Osteocyte (in vitro differentiated cells): ENCODE measurements at places on chromosomes 6 and 20. TPM values are rescaled to one million over a fixed set of nuclear protein-coding genes. Genes with fewer than 3 reads are reported as not detected.

GRCh38 chr20:63641792-63642523, 11.3 kb downstream of the STMN3 start:
- peak overlapping the region; percentile 66 for H3K4me3 ChIP-seq
- H3K27me3 ChIP-seq: no peaks in the 10 kb centered on the region
- peaks cover 6% of the 10 kb centered on the region for H3K4me1 ChIP-seq
- H3K27ac ChIP-seq: no peak overlapping the region
- no peaks in the 10 kb centered on the region for H3K36me3 ChIP-seq

DNA sequence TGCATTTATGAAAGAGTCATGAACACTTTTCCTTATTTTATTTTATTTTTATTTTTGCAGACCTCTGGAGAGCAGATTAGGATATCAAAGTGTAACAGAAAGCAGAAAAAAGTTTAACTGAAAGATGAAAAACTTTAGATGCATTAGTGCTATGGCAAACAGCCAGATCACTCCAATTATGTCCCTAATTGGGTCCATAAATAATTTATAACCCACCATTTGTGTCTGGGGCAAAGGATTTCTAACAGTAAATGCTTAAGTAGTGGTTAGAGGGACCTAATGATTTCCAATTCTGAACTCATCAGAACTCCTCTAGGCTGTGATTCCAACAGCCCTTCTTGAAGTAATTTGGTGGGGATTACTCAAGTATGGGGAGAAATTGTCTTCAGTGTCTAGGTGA, 93.7 kb upstream of the PROKR2 start:
- DNase-seq: no peak
- no peaks in the 10 kb centered on the region for H3K27me3 ChIP-seq
- no peak overlapping the region for H3K4me3 ChIP-seq
- no peak overlapping the region for H3K27ac ChIP-seq
- no peaks in the 10 kb centered on the region for H3K36me3 ChIP-seq

GRCh38 chr20:1943275-1944002, 48.2 kb downstream of the SIRPA start:
- no peak overlapping the region for H3K27ac ChIP-seq
- H3K36me3 ChIP-seq: no peaks in the 10 kb centered on the region
- DNase-seq: no peak
- no peak overlapping the region for H3K4me3 ChIP-seq
- H3K27me3 ChIP-seq: peaks cover 42% of the 10 kb centered on the region
- H3K4me1 ChIP-seq: peaks cover 7% of the 10 kb centered on the region

The NEURL2 gene
- total RNA-seq: 7.3 and 7.4 TPM in 2 replicates

The SLC22A1 gene
- 1.0 and 1.5 TPM in 2 replicates for total RNA-seq

GRCh38 chr20:50259705-50260478, 69.3 kb downstream of the CEBPB start:
- H3K4me3 ChIP-seq: no peak overlapping the region
- H3K27me3 ChIP-seq: no peaks in the 10 kb centered on the region
- H3K27ac ChIP-seq: no peak overlapping the region
- no peaks in the 10 kb centered on the region for H3K36me3 ChIP-seq
- peaks cover 17% of the 10 kb centered on the region for H3K4me1 ChIP-seq
- DNase-seq: no peak

DNA sequence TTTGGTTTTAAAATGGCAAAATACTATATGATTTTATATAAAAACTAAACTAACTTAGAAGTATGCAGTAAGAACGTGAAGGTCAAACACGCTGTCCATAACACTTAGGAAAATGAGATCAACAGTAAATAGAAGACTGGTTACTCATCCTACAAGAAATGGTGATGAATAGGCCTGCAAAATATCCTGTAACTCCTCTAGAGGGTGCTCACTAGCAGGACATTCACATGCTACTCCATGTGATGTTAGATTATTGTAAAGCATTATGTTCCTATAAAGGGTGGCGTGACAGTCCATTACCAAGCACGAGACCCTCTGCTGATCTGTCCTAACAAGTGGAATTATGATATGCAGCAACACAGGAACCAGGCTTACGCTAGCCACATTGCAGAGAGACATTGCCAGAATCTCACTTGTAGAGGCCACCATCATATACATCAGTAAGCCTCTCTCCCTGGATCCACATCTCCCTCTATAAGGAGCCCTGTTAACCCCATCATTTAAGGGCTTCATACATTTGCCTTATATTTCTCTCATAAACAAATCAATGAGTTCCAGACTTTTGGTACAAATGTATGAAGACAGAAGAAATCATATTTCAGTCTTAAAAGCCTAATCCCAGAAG, 18.0 kb upstream of the DEFB129 start:
- H3K27me3 ChIP-seq: peaks cover 54% of the 10 kb centered on the region
- no peak overlapping the region for H3K4me3 ChIP-seq
- H3K4me1 ChIP-seq: no peaks in the 10 kb centered on the region
- no peak overlapping the region for H3K27ac ChIP-seq

- no peak overlapping the region for H3K4me3 ChIP-seq
- no peak overlapping the region for H3K27ac ChIP-seq
- peaks cover 6% of the 10 kb centered on the region for H3K36me3 ChIP-seq
- H3K27me3 ChIP-seq: no peaks in the 10 kb centered on the region
Measured at GRCh38 chr6:1849691-1850090, 240.0 kb downstream of the FOXC1 start.

GRCh38 chr20:33431797-33432381, 11.7 kb downstream of the SNTA1 start:
- H3K36me3 ChIP-seq: peaks cover 11% of the 10 kb centered on the region
- no peak overlapping the region for H3K27ac ChIP-seq
- H3K27me3 ChIP-seq: no peaks in the 10 kb centered on the region

- no peaks in the 10 kb centered on the region for H3K36me3 ChIP-seq
- H3K27me3 ChIP-seq: no peaks in the 10 kb centered on the region
- peak overlapping the region; percentile 92 for H3K27ac ChIP-seq
- H3K4me1 ChIP-seq: peaks cover 73% of the 10 kb centered on the region
- H3K4me3 ChIP-seq: no peak overlapping the region
Measured at GRCh38 chr20:50514750-50515149, 4.6 kb downstream of the PTPN1 start.

DNA sequence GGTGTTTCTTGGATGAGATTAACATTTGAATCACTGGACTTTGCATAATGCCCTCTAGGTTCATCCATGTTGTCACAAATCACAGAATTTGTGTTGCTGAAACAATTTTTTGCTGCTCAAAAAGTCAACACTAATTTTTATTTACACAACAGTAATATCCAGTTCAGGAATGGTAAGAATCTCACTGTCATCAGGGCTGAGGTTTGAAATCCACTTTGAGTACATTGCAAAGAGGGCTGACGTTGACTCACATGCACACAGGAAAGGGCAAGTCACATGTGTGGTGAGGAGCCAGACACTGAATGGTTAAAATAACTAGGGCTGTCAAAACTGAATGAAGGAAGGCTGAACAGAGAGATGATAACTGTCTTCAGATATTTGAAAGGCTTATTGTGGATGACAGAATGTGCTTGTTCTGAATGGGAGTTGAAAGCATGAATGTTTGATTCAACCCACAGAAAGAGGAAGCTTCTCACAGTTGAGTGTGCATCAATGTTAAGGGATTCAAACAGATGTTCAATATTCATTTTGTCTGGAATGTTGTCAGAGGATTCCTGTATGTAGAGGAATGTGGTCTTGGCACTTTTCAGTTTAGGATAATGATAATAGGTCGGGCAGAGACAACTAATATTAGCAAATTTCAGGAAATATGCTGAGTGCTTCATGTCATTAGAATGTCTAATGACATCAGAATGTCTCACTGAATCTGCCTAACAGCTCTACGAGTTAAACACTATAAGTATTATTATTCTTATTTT, 3.6 kb upstream of the ADGRG6 start:
- H3K27me3 ChIP-seq: peaks cover 1% of the 10 kb centered on the region
- H3K27ac ChIP-seq: no peak overlapping the region
- no peak for DNase-seq
- H3K36me3 ChIP-seq: no peaks in the 10 kb centered on the region

- peaks cover 2% of the 10 kb centered on the region for H3K36me3 ChIP-seq
- no peak overlapping the region for H3K27ac ChIP-seq
- no peak for DNase-seq
- H3K27me3 ChIP-seq: peaks cover 2% of the 10 kb centered on the region
- no peaks in the 10 kb centered on the region for H3K4me1 ChIP-seq
Measured at GRCh38 chr6:116491610-116492330, 19.7 kb upstream of the CALHM5 start.
